ENCODE measurements at places on chromosomes 2 and 18. TPM values are rescaled to one million over a fixed set of nuclear protein-coding genes. Genes with fewer than 3 reads are reported as not detected.

The GCG gene
- not detected for polyA plus RNA-seq

DNA sequence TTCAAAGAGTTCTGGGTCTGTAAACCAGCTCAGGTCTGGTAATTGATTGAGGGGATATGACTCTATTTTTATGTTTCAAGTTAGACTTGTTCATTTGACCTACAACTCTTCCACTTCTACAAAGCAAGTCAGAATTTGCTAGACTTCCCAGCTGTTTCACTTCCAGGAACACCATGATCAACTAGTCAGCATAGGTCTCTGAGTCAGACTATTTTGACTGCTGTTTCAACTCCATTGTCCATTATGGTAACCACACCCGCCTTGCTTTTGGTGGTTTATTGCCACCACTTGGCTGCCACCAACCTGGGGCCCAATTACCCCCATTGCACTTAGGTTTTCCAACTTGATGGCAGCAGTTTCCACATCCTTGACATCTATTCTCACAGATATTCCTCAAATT lies 116.6 kb downstream of the LAMA3 start:
- no peak for DNase-seq

GRCh38 chr2:38173683-38174082 lies 97.7 kb upstream of the CYP1B1 start:
- no peak for DNase-seq

- peak; percentile 29 for DNase-seq
Measured at GRCh38 chr2:4745056-4745991, 946.9 kb upstream of the SOX11 start.

The FER1L5 gene
- polyA plus RNA-seq = 2.3 TPM

Measured in left renal cortex interstitium (tissue), 4 donors.